ENCODE measurements at places on chromosomes 4 and X. TPM values are rescaled to one million over a fixed set of nuclear protein-coding genes. Genes with fewer than 3 reads are reported as not detected.

Gene DCAF8L2
- total RNA-seq = not detected

Gene SPIN4
- total RNA-seq = 2.2 TPM

Gene SERPINA7
- not detected for total RNA-seq

Gene LAS1L
- total RNA-seq = 37.9 TPM

Gene FABP2
- not detected for total RNA-seq

Gene GJB1
- not detected for total RNA-seq

Gene CLNK
- total RNA-seq = not detected

Gene OTC
- not detected for total RNA-seq

Gene NLGN4X
- total RNA-seq = not detected

All from pulmonary artery endothelial cell (primary cell).